ENCODE measurements at places on chromosomes 4 and X. TPM values are rescaled to one million over a fixed set of nuclear protein-coding genes. Genes with fewer than 3 reads are reported as not detected.

- H3K36me3 ChIP-seq = no peaks in the 10 kb centered on the region
- peaks cover 19% of the 10 kb centered on the region for H3K27me3 ChIP-seq
- H3K27ac ChIP-seq = no peak overlapping the region
- no peak for DNase-seq
- H3K4me1 ChIP-seq = no peaks in the 10 kb centered on the region
These were observed 111.9 kb downstream of the SORBS2 start for GRCh38 chr4:185700048-185700447.

- H3K27me3 ChIP-seq = peaks cover 14% of the 10 kb centered on the region
- H3K4me3 ChIP-seq = no peak overlapping the region
- H3K27ac ChIP-seq = peak overlapping the region; percentile 27
- H3K4me1 ChIP-seq = peaks cover 13% of the 10 kb centered on the region
- no peak for DNase-seq
- H3K36me3 ChIP-seq = no peaks in the 10 kb centered on the region
These were observed 20.6 kb downstream of the GAB1 start for GRCh38 chr4:143357161-143357845.

Gene FAM53A
- total RNA-seq = 2.4 TPM

DNA sequence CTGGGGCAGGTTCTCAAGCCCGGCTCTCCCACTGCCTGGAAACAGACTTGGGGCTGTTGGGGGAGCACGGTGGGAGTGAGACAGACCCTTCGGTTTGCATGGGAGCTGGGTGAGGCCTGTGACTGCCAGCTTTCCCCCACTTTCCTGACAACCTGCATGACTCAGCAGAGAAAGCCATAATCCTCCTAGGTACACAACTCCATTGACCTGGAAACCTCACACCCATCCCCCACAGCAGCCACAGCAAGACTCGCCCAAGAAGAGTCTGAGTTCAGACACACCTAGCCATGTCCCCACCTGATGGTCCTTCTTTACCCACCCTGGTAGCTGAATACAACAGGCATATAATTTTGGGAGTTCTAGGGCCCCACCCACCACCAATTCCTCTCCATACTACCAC is 57.6 kb upstream of the UBQLN2 start:
- DNase-seq = no peak
- H3K36me3 ChIP-seq = no peaks in the 10 kb centered on the region
- no peaks in the 10 kb centered on the region for H3K4me1 ChIP-seq

Gene ASB9
- total RNA-seq = not detected

GRCh38 chr4:152246659-152247058 is 289.2 kb downstream of the FBXW7 start:
- H3K4me1 ChIP-seq = peaks cover 19% of the 10 kb centered on the region
- H3K4me3 ChIP-seq = peak overlapping the region; percentile 55
- no peak for DNase-seq
- peak overlapping the region; percentile 91 for H3K27ac ChIP-seq

GRCh38 chr4:6802025-6802424 is 19.5 kb downstream of the KIAA0232 start:
- H3K27ac ChIP-seq = no peak overlapping the region
- peaks cover 36% of the 10 kb centered on the region for H3K4me1 ChIP-seq
- no peaks in the 10 kb centered on the region for H3K27me3 ChIP-seq
- no peak for DNase-seq
- no peak overlapping the region for H3K4me3 ChIP-seq
- peaks cover 3% of the 10 kb centered on the region for H3K36me3 ChIP-seq

Gene FGFBP2
- not detected for total RNA-seq

DNA sequence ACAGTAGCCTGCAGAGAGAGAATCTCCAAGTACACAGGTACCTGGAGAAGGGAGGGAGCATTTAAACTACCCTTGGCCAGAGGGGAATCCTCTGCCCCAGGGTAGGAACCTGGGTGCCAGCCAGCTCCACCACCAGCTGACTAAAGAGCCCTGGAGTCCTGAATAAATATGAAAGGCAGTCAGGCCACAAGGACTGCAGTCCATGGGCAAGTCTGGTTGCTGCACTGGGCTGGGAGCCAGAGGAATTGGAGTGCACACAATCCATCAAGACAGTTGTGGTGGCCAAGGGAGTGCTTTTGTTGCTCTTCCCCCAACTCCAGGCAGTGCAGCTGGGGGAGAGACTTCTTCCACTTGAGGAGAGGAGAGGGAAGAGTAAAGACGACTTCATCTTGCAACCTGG is 172.5 kb downstream of the HNRNPD start:
- peaks cover 7% of the 10 kb centered on the region for H3K4me1 ChIP-seq
- H3K36me3 ChIP-seq = peaks cover 6% of the 10 kb centered on the region
- DNase-seq = no peak
- H3K27me3 ChIP-seq = peaks cover 34% of the 10 kb centered on the region

- no peaks in the 10 kb centered on the region for H3K4me1 ChIP-seq
- H3K36me3 ChIP-seq = no peaks in the 10 kb centered on the region
- no peak for DNase-seq
- H3K4me3 ChIP-seq = no peak overlapping the region
These were observed 20.3 kb upstream of the POLA1 start for GRCh38 chrX:24673424-24673823.

Gene TRIML2
- not detected for total RNA-seq

DNA sequence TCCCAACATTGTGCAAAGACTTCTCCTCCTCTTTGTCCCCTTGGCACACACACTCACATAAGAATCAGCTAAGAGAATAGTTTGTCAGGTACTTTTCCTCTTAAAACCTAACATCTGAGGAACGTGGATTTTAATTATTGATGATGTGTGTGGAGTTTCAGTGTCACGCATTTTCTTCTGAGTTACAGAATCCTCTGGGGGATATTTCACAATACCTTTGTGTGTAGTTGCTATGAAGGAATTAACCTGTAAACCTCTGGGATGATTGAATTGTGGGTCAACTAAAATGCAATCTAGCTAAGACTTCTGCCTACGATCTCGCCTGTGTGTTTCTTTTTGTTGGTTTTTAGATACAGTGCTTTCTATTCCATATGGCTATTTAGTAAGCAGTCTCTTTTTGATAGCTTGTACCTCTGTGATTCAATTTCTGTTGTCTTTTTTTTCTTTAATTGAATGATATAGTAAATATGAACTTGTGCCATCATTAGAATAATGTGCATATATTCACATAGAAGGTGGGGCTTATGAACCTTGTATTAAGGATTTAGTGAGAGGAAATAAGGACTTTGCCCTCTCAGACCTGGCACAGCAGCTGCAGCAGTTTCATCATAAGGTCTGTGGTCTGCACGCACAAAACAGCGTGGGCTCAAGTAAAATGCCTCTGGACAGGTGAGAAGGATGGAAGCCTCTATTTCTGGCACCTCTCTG is 99.2 kb downstream of the TSPAN7 start:
- H3K4me1 ChIP-seq = no peaks in the 10 kb centered on the region
- H3K4me3 ChIP-seq = no peak overlapping the region
- H3K27ac ChIP-seq = no peak overlapping the region
- no peaks in the 10 kb centered on the region for H3K27me3 ChIP-seq
- H3K36me3 ChIP-seq = no peaks in the 10 kb centered on the region

Gene ATP1B4
- total RNA-seq = not detected

Gene PLXNA3
- total RNA-seq = 78.6 TPM

DNA sequence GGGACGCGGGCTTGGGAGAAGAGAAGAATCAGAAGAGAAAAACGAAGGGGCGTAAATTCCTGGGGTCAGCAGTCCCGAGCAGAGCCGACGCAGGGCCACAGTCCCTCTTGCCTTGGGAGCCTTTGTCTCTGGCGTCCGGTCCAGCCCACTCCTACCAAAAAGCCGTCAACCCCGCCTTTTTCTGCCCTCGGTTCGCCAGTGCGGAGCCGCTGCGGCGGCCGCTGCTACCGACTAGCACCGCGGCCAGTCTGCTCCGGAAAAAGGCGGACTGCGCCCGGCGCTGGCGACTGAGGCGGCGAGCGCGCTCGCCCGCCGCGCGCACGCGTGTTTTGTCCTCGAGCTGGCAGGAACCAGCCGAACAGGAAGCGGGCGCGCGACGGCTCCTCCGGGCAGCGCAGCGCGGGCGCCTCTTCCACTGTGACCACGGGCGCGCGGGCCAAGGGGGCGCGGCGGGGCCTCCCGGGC is 502 bp downstream of the HNRNPDL start:
- DNase-seq = no peak
- H3K27me3 ChIP-seq = no peaks in the 10 kb centered on the region
- H3K36me3 ChIP-seq = peaks cover 6% of the 10 kb centered on the region
- H3K4me1 ChIP-seq = peaks cover 44% of the 10 kb centered on the region
- peak overlapping the region; percentile 98 for H3K4me3 ChIP-seq

GRCh38 chr4:125044886-125045285 is 269.9 kb upstream of the FAT4 start:
- H3K27me3 ChIP-seq = no peaks in the 10 kb centered on the region
- no peaks in the 10 kb centered on the region for H3K4me1 ChIP-seq
- DNase-seq = no peak
- H3K27ac ChIP-seq = no peak overlapping the region

DNA sequence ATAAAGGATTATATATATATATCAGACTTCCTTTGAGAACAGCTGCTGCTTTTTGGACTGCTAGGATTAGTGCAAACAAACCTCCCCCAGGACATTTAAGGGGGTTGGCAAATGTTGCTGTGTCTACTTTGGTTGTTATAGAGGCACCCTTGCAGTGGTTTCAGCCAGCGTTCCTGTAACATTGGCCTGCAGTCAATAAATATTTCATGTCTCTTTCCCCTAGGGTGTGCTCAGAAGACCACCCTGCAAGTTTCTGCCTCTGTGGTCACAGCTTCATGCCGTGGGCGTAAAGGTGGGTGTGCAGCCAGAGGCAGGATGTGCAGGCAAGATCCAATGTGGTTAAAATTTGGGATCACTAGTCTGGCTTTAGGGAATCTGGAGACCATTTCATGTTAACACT is 28.9 kb downstream of the FGF5 start:
- H3K36me3 ChIP-seq = peaks cover 2% of the 10 kb centered on the region
- H3K4me3 ChIP-seq = no peak overlapping the region
- DNase-seq = no peak
- H3K4me1 ChIP-seq = peaks cover 5% of the 10 kb centered on the region

DNA sequence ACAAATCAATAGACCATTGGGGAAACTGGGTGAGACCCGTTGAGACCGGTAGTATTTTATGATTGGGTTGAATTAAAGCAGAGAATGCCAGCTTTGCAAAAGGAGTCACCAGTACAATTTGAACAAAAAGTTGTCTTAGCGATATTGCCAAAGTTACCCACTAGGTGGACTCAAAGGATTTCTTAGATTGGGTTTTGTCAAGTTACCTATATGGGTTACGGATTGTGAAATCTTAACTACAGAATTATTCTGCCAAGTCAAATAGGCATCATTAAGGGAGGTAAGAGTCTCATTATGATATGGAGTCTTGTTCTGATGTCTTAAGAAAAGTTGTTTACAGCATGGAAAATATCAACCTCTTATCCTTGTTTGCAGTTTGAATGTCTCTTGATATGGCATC is 15.0 kb upstream of the CT47A1 start:
- DNase-seq = no peak
- H3K4me3 ChIP-seq = no peak overlapping the region
- no peaks in the 10 kb centered on the region for H3K36me3 ChIP-seq
- no peaks in the 10 kb centered on the region for H3K4me1 ChIP-seq
- H3K27ac ChIP-seq = no peak overlapping the region

Gene CLTRN
- total RNA-seq = 0.29 TPM

GRCh38 chrX:123771449-123772064 is 38.7 kb upstream of the THOC2 start:
- no peaks in the 10 kb centered on the region for H3K36me3 ChIP-seq
- DNase-seq = no peak
- H3K27me3 ChIP-seq = no peaks in the 10 kb centered on the region
- H3K4me1 ChIP-seq = no peaks in the 10 kb centered on the region
- no peak overlapping the region for H3K27ac ChIP-seq

Gene GAGE12E
- not detected for total RNA-seq

Gene POU3F4
- not detected for total RNA-seq

Gene MRPS18C
- 15.6 TPM for total RNA-seq

- peaks cover 20% of the 10 kb centered on the region for H3K27me3 ChIP-seq
- H3K27ac ChIP-seq = no peak overlapping the region
- no peak for DNase-seq
- H3K4me3 ChIP-seq = peak overlapping the region; percentile 71
- peaks cover 4% of the 10 kb centered on the region for H3K36me3 ChIP-seq
These were observed 31.8 kb downstream of the CPLX1 start for GRCh38 chr4:793941-794621.

DNA sequence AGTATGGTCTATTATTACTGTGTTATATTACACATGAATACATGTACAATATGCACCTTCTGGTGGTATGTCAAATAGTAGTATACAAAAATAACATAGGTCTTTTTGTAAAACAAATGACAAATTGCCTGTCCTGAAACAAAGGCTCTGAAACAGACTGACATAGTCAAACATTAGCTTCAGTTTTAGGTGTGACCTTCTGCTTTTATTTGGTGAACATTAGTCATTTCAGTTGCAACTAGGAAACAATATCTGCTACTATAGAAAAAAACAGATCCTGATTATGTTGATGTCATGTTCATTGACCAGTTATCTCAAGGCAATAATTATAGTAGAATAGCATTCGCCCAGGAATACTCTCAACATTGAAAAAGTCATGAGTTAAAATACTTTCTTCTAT is 123.0 kb downstream of the CHRNA9 start:
- H3K36me3 ChIP-seq = peaks cover 2% of the 10 kb centered on the region
- no peaks in the 10 kb centered on the region for H3K27me3 ChIP-seq
- H3K4me1 ChIP-seq = peaks cover 4% of the 10 kb centered on the region
- H3K27ac ChIP-seq = no peak overlapping the region

Gene RTL5
- 2.7 TPM for total RNA-seq

DNA sequence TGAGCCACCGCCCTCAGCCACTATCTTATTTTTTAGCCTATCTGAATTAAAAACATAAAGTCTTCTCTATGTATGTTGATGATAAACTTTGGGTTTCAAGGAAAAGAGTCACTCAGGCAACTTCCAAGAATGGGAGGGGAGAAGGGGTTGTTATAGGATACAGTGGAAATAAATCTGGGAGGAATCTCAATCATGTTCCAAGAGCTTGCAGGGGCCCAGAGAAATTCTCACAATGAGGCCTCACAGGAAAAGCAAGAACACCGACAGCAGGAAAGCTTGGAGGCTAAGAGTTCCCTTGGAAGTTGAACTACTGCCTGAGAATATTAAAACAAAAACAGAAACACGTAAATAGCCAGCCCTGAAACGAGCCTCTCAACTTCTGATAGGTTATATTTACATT is 384.6 kb upstream of the IGFBP7 start:
- DNase-seq = no peak
- H3K36me3 ChIP-seq = no peaks in the 10 kb centered on the region
- H3K4me1 ChIP-seq = no peaks in the 10 kb centered on the region
- no peak overlapping the region for H3K27ac ChIP-seq
- H3K27me3 ChIP-seq = no peaks in the 10 kb centered on the region

DNA sequence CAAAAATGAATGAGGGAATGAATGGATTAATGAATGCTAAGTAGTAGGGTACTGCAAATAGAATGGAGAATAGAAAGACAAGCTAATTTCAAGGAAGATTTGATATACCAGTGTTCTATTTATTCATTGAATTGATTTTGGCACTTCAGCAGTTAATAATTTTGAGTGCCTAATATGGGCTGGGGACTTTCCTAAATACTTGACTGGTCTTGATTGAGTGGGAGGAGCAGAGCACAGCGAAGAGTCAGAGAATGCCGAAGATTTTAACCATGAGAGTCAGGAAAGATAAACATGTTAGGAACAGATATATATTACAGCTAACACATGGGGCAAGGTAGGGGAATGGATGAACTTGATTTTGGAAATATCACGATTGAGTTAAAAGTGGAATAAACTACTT is 10.6 kb downstream of the IL15 start:
- DNase-seq = no peak
- no peak overlapping the region for H3K4me3 ChIP-seq
- H3K4me1 ChIP-seq = peaks cover 23% of the 10 kb centered on the region
- H3K36me3 ChIP-seq = peaks cover 2% of the 10 kb centered on the region
- H3K27ac ChIP-seq = no peak overlapping the region
- H3K27me3 ChIP-seq = no peaks in the 10 kb centered on the region

Gene JCHAIN
- total RNA-seq = 2.8 TPM
